ENCODE measurements at places on chromosomes 5 and 9.

- H3K27ac ChIP-seq: no peak overlapping the region
- H3K36me3 ChIP-seq: no peaks in the 10 kb centered on the region
- DNase-seq: no peak
These were observed 105.0 kb upstream of the PRSS3 start for GRCh38 chr9:33690143-33690933.

DNA sequence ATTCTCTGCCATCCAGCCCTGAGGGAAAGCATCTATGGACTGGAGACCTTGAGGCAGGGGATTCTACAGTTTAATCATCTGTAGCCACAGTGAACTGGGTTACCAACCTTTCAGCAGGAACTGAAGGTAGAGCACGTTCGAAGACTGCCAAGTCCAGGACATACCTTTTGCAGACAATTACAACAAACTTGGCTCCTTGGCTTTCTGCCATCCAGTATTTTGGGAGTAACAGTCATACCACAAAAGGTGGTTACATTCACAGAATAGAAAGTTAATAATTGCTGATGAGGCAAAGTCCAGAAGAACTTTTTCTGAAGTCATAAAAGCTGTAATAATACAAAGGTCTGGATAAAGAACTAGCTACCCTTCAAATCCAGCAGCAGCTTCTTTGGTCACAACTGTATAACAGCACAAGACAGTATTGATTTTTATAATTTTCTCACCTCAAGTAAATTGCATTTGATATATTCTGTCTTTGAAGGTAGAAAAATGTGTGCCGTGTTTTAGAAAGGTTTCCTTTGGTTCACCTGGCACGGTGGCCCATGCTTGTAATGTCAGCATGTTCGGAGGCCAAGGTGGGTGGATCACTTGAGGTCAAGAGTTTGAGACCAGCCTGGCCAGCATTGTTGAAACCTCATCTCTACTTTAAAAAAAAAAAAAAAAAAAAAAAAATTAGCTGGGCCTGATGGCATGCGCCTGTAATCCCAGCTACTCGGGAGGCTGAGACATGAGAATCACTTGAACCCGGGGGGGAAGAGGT lies 236.6 kb downstream of the NR3C1 start:
- H3K4me3 ChIP-seq: no peak overlapping the region
- H3K27me3 ChIP-seq: no peaks in the 10 kb centered on the region
- no peak overlapping the region for H3K27ac ChIP-seq
- DNase-seq: no peak
- no peaks in the 10 kb centered on the region for H3K4me1 ChIP-seq

- no peaks in the 10 kb centered on the region for H3K4me1 ChIP-seq
- H3K27ac ChIP-seq: no peak overlapping the region
- no peak overlapping the region for H3K4me3 ChIP-seq
- no peaks in the 10 kb centered on the region for H3K36me3 ChIP-seq
- no peak for DNase-seq
These were observed 367.7 kb upstream of the PRR16 start for GRCh38 chr5:120096413-120096812.

- H3K4me1 ChIP-seq: no peaks in the 10 kb centered on the region
- no peaks in the 10 kb centered on the region for H3K36me3 ChIP-seq
- H3K27me3 ChIP-seq: no peaks in the 10 kb centered on the region
- no peak overlapping the region for H3K4me3 ChIP-seq
- DNase-seq: no peak
These were observed 79.2 kb downstream of the SV2C start for GRCh38 chr5:76162335-76162734.

DNA sequence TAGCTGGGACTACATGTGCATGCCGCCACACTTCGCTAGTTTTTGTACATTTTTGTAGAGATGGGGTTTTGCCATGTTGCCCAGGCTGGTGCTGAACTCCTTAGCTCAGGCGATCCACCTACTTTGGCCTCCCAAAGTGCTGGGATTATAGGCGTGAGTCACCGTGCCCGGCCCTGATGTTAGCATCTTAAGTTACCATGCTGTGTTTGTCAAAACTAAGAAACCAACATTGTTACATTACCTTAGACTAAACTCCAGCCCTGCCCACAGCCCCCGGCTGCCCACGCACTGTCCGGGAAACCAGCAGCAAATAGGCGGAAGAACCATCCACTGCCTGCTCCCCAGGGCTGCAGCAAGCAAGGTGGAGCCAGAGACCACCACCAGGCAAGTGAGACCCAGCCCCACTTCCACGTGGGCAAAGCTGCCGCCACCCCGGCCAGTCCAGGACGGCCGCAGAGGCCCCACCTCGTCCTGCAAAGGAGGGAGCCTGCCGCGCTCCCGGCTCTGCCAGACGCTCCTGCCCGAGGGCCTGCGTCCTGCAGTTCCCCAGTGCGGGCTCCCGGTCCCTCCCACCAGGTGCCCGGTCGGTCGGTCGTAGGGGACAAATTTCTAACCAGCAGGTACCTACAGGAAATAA lies 35.7 kb upstream of the TXN start:
- no peaks in the 10 kb centered on the region for H3K36me3 ChIP-seq
- H3K4me3 ChIP-seq: no peak overlapping the region

- H3K36me3 ChIP-seq: no peaks in the 10 kb centered on the region
- DNase-seq: no peak
- H3K27ac ChIP-seq: no peak within 1 kb of the TSS
These were observed at the start of gene GTF3C4 for GRCh38 chr9:132670457-132671391. TSS of gene GTF3C4 (plus strand) at chr9:132670464. CDS start at chr9:132670599, 135 bp downstream.

GRCh38 chr5:10578293-10578665 lies 14.4 kb downstream of the ANKRD33B start:
- H3K36me3 ChIP-seq: no peaks in the 10 kb centered on the region
- no peaks in the 10 kb centered on the region for H3K27me3 ChIP-seq
- H3K4me3 ChIP-seq: no peak overlapping the region
- no peak for DNase-seq
- peaks cover 1% of the 10 kb centered on the region for H3K4me1 ChIP-seq

DNA sequence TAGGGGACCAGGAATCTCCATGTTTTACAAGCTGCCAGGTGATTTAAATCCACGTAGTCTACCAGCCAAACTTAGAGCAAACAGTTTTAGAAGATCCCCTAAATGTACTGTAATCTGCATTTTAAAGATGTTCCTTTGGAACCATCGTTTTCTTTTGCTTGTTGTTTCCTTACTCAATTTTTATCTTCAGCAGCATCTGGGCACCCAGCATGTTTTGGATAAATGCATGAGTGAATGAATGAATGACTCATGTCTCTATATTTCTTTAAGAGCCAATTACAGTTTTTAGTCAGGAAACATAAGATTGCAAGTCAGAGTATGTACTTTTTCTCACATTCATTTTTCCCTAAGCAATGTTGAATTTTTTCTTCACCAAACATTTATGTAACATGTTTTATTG lies 123.0 kb downstream of the HACD4 start:
- no peak overlapping the region for H3K27ac ChIP-seq
- no peaks in the 10 kb centered on the region for H3K27me3 ChIP-seq
- H3K4me1 ChIP-seq: no peaks in the 10 kb centered on the region
- no peak overlapping the region for H3K4me3 ChIP-seq
- DNase-seq: no peak

- H3K36me3 ChIP-seq: no peaks in the 10 kb centered on the region
- H3K27ac ChIP-seq: no peak overlapping the region
- no peaks in the 10 kb centered on the region for H3K27me3 ChIP-seq
- H3K4me3 ChIP-seq: no peak overlapping the region
- no peak for DNase-seq
- H3K4me1 ChIP-seq: peaks cover 3% of the 10 kb centered on the region
These were observed 155.7 kb upstream of the FBN2 start for GRCh38 chr5:128693764-128694163.

All from iPS DF 6.9 (cell line).